HS-27A (cell line): ENCODE measurements at places on chromosomes 11 and 22.

GRCh38 chr22:46798366-46799350, 36.2 kb downstream of the TBC1D22A start:
- no peak for DNase-seq

- DNase-seq: no peak
Measured at GRCh38 chr11:30424321-30424720, 101.4 kb downstream of the ARL14EP start.

GRCh38 chr22:21590809-21591641, 23.5 kb downstream of the UBE2L3 start:
- no peak for DNase-seq

DNA sequence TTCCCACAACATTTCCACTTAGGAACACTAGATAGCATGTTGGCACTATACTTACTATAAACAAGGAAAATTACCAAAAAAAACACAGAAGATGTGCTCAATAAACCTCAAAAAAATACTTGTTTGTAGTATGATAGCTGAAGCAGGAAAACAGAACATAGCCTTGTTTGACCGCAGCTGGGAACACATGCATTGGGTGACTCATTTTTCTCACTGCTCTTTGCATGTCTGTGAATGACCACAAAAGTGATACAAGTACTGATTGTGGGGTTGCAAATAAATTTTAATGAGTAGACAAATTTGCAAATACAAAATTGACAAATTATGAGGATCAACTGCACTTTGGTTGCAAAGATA, 22.8 kb upstream of the GUCY1A2 start:
- DNase-seq: no peak

GRCh38 chr22:38176170-38176741, 5.4 kb downstream of the PLA2G6 start:
- no peak for DNase-seq

DNA sequence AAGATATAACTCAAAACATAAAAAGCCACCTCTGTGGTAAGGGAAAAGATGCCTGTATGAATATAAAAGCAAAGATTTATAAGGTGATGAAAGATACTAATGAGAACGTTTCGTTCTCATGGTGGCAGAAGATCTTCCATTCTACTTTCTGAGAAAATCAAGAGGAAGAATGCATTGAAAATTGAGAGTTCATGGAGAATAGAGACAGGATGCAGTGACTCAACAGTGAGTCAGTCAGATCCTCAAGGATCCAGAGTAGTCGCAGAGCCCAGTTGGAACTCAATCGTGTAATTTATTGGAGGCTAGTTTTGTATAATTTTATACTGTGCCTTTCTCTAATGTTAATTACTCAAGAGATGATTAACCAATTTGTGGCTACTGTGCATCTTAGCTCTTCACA, 73.3 kb downstream of the ENTHD1 start:
- DNase-seq: peak; percentile 49

GRCh38 chr11:61901397-61901796, 10.1 kb upstream of the FADS3 start:
- DNase-seq: no peak

DNA sequence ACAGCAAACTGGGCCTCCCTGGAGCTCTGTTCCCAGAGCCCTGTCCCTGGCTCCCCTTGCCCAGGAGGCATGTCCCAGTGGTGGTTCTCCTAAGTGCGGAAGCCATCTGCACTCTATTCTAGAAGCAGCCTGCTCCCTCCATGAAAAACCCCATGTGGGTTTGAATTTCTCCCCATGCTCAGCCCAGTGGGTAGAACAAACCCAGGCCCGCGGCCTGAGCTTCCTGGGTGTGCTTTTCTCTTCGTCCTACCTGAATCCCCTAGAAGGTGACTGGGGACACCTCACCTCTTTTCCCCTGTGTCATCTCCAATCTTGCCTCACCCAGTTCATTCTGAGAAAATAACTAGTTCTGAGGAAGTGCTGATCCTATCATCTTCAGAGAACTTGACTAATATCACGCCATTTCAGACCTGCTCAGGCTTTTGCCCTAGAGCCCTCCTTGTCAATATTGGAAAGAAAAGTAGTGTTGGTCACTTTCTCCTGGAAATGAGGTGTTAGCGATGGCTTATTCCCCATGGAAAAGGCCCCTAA, 15.9 kb downstream of the IL10RA start:
- no peak for DNase-seq

DNA sequence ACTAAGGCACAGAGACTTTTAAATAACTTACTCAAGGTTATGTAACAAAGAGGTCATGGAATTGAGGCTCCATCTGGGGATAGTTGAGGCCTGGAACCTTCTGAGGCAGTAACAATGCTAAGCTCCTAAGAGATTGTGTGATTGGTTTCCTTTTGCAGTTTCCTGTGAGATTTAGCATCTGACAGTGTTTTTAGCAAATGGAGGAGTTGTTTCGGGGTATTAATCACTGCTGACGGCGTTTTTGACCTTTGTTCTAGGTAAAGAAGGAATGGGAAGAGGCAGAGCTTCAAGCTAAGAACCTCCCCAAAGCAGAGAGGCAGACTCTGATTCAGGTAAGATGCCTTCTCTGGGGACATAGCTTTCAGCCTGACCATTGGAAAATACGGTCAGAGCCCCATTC, 32.1 kb upstream of the ST14 start:
- DNase-seq: no peak

GRCh38 chr11:66081505-66081904, 11.4 kb downstream of the PACS1 start:
- DNase-seq: no peak

DNA sequence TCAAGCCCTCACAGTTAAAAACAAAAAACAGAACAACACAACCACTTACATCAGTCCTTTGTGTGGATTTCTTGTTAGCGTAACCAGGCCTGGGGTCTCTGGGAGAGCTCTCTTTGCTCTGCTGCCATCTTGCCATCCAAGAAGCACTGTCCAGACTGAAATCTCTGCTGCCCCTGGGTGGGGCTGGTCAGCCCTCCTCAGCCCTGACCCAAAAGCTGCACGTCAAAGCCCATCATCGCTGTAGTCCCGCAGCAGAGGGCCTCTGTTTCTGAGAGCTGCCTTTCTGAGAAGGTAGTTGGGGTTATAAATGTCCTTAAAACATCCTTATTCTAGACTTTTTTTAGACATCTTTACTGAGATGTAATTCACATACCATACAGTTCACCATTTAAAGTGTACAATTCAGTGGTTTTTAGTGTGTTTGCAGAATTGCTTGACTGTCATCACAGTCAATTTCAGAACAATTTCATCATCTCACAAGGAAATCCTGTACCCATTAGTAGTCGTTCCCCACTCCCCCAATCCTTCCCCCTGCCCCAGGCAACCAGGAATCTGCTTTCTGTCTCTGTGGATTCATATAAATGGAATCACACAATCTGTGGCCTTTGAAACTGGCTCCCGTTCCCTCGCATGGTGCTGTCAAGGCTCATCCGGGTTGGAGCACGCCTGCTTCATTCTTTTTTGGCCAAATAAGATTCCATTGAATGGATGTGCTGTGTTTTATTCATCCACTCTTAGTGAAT, 94.9 kb downstream of the TBC1D22A start:
- DNase-seq: no peak

- no peak for DNase-seq
Measured at GRCh38 chr11:133408402-133408801, 123.9 kb downstream of the OPCML start.

DNA sequence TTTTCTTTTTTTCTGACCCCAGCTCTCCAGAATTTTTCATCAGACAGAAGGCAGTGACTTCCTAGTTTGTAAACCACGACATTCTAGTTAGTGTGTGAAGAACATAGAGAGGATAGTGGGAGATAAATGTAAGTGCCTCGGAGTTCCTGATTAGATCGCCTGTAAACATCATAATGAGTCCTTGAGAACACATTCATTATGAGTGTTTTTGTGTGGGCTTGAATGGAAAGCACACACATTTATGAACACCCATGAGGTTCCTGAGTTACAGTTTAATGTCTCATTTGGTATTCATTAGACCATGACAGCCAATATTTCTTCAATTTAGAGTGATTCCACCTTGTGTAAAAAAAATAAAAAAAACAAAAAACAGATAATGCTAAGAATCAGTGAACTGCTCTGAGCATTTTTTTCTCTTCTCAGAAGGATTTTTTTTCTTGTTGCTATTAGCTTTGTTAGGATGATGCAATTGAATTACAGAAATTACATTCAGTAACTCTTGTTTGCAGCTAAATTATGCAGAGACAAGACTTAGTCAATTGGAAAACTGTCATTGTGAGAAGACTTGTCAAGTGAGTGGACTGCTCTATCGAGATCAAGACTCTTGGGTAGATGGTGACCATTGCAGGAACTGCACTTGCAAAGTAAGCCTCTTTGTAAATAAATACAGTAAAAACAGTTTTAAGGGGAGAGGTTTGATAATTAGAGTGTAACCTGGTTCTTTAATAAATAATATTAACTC, 257.6 kb downstream of the NELL1 start:
- DNase-seq: no peak

GRCh38 chr11:30596832-30597231, 10.7 kb upstream of the MPPED2 start:
- DNase-seq: no peak

DNA sequence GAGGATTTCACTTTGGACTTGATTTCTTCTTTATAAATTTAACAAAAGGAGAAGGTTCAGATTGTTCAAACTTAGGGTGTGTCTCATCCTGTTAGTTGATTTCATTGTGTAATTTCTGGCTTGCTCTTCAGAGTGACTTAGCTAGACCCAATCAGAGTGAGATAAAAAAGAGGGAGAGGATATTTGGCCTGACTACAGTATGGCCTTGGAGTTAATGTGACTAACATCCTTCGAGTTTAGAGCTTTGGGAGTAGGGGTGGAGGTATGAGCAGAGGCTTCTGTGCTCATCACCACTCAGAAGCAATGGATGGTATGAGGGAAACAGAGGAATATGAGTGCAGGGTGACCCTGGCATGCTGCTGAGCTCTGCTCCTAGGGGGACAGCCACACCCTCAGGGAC, 114.2 kb downstream of the ME3 start:
- no peak for DNase-seq

DNA sequence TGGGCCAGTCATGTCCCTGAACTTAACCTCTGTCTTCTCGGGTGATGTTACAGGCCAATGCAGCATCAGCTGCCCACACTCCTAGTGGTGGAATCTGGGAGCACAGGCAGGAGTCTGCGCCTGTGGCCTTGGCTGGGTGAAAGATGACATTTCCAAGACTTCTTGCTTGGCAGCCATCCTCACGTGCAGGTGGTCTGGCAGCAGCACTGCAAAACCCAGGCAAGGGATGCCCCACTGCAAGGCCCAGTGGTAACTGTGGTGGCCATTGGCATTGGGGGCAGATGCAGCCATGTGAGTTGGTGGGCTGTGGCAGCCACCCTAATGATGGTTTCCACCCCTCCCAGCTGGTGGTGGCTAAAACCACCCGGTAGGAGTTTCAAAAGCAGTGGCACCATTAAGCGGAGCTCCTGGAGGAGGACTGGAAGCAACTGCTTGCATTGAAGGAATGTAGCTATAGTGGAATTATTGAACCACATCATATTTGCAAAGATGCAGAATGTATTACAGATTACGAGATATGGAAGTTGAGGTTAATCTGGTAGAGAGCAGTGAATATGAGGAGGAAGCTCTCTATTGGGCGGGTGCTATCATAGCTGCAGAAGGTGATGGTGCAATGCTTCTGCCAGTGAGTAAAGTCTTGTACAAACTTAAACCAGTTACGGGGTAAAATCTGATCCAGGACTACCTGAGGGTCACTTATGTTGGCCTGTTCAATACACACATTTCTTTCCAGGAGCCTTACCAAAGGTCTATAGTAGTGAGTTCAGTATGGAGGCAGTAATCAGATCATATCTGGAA, 120.7 kb upstream of the TOP3B start:
- no peak for DNase-seq

GRCh38 chr11:16184588-16184987, 171.8 kb downstream of the SOX6 start:
- no peak for DNase-seq

GRCh38 chr11:57899378-57899777, 124.3 kb upstream of the OR9Q1 start:
- DNase-seq: no peak

- no peak for DNase-seq
Measured at GRCh38 chr11:28679795-28680468, 571.7 kb downstream of the METTL15 start.

DNA sequence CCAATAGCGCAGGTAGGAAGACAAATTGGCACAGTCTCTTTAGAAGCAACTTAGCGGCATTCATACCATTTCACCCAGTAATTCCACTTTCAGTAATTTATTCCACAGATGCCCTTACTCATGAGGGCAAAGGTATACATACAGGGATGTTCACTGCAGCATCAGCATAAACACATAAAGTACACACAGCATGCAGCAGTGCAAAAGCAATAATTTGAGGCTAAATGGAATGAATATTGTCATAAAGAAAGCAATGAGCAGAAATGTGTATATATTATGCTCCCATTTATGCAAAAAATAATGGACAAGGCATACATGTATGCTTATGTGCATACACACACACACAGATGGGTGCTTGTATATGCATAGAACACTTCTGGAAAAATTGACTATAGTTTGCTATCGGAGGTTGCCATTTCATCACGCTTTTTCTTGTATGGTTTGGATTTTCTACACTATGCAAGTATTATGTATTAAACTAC, 50.2 kb downstream of the TECTA start:
- no peak for DNase-seq

GRCh38 chr22:29722587-29722986, 2.8 kb downstream of the CABP7 start:
- no peak for DNase-seq

GRCh38 chr11:95419915-95420314, 188.9 kb upstream of the SESN3 start:
- DNase-seq: no peak

DNA sequence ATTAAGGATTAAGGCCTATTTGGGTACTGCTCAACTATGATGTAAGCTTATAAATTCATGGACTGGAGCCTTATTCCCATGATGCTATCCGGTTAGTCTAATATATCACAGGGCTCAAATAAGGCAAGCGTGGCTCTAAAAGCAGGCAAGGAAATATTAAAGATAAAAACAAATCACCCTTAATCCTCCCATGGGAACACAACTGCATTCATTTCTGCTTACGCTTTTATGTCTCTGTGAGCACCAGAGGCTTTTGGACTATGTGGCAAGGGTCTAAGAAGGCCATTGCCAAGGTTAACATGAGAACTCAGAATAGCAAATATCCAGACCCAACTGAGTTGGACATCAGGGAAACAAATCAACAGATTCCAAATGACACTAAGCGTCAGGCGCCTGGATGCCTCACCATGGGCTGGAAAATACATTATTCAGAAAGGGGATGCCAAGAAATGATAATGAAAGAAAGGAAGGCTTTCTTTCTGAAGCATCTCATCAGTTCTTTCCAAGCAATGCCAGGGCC, 138.1 kb downstream of the SLC1A2 start:
- DNase-seq: no peak
